ENCODE measurements at places on chromosomes 12 and 14. TPM values are rescaled to one million over a fixed set of nuclear protein-coding genes. Genes with fewer than 3 reads are reported as not detected.

The KSR2 gene
- not detected for total RNA-seq

DNA sequence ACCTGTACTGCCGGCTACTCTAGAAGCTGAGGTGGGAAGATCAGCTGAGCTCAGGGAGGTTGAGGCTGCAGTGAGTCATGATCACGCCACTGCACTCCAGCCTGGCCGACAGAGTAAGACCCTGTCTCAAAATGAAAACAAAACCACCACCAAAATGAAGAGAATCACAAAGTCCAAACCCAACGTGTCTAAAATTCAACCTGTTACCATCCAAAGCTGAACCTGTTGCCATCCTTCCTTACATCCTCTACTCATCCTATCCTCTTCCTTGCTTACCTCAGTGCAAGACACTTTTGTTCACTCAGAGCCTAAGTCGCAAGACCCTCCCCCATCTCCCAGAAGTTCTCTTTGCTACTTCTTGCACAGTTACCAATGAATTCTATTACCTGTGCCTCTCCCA, 299.7 kb downstream of the ATP23 start:
- H3K36me3 ChIP-seq = no peaks in the 10 kb centered on the region
- no peak for DNase-seq
- H3K27ac ChIP-seq = no peak overlapping the region
- H3K27me3 ChIP-seq = no peaks in the 10 kb centered on the region

DNA sequence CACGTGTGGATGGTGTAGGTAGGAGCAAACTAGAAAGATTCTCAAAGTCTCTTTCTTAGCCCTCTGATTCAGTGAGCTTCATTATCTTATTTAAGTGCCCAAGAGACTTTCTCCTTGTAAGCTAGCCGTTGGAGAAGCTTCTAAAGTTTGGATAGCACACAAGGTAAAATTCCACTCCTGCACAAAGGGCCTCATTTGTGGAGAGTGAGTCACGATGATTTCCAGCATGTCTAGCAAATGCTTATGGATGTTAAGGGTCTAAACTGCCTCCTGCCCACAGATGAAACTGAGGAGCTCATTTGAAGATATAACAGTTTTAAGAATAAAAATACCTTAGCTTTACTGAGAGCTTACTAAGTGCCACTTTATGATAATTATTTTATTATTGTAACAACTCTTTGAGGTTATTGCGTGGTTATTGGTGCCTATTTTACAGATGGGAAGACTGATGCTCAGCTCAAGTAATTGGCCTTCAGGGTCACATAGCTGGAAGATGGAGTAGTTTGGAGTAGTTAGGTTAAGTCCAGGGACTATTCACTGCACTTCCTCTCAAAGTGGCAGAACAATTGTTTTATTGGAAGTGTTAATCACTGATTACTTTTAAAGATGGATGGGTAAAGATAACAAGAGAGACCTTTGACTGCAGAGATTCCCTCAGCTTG, 78.7 kb upstream of the HIF1A start:
- peaks cover 14% of the 10 kb centered on the region for H3K4me1 ChIP-seq
- no peak overlapping the region for H3K4me3 ChIP-seq
- DNase-seq = no peak
- H3K36me3 ChIP-seq = no peaks in the 10 kb centered on the region
- no peak overlapping the region for H3K27ac ChIP-seq

DNA sequence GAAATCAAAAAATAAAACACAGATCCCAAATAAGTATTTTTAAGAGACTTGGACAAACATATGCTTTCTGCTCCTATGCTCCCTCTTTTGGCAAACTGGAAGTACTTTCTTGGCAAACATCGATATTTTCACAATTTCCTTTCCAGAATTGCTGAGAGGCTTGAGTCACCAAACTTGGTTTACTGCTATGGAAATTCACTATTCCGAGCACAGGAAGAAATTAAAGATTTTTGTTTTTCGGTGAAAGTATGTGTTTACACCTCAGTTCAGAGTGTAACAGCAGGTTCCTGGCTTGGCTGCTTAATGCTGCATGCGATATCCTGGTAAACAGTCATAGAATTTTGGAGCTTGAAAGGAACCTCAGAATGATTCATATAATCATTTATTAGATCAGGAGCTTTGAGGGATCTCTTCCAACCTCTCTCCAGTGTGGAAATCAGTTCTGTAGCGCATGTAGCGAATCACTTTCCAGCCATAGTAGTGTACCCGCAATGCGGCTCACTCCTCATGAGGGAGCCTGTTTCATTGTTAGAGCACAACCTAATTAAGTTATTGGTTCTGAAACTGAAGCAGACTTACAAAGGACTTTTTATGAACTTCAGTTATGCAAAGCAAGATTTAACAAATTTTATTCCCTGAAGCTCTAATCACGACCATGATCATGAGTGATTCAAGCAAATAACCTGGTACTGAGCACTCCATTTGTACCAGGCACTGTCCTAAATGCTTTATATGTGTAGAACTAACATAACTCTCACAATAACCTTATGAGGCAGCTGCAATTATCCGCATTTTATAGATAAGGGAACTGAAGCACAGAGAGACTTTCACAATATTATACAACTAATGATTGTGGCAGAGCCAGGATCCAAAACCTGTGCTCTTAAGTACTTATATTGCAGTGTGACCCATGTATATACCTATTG, 56.4 kb upstream of the ATP2A2 start:
- H3K27me3 ChIP-seq = no peaks in the 10 kb centered on the region
- peak overlapping the region; percentile 82 for H3K27ac ChIP-seq
- no peak for DNase-seq
- H3K4me3 ChIP-seq = peak overlapping the region; percentile 43
- peaks cover 64% of the 10 kb centered on the region for H3K4me1 ChIP-seq
- H3K36me3 ChIP-seq = no peaks in the 10 kb centered on the region

The RNFT2 gene
- total RNA-seq = 0.66 TPM

DNA sequence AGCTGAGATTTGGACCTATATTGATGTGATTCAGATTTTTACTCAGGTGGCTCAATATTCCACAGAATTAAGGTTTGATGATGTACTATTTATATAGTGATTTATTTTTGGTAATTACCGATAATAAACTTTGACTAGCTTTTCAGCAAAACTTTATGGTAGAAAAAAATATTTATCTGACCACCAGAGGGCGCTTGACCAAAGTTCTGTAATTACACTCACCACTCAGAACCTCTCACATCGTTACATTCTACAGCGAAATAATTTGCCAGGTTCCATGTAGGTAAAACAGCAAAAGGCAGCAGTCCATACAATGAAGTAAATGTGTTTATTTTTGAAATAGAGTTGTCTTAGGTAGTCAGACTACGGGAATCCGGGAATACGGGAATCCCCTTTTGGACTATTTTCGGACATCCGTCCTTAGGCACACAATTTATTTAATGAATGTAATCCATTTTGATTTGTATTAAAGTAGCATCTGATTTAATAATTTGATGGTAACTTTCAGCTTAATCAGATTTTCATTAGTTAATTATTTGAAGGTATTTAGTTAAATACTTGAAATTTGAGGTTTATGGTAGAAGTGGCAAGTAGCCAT, 143.0 kb upstream of the DDHD1 start:
- H3K4me1 ChIP-seq = no peaks in the 10 kb centered on the region
- H3K36me3 ChIP-seq = no peaks in the 10 kb centered on the region
- no peak for DNase-seq
- H3K4me3 ChIP-seq = no peak overlapping the region

The NFE2 gene
- total RNA-seq = 0.71 TPM

- peak overlapping the region; percentile 92 for H3K4me3 ChIP-seq
- peak overlapping the region; percentile 100 for H3K27ac ChIP-seq
- DNase-seq = peak; percentile 48
Measured at GRCh38 chr12:53044052-53044581, 5.7 kb upstream of the TNS2 start.

DNA sequence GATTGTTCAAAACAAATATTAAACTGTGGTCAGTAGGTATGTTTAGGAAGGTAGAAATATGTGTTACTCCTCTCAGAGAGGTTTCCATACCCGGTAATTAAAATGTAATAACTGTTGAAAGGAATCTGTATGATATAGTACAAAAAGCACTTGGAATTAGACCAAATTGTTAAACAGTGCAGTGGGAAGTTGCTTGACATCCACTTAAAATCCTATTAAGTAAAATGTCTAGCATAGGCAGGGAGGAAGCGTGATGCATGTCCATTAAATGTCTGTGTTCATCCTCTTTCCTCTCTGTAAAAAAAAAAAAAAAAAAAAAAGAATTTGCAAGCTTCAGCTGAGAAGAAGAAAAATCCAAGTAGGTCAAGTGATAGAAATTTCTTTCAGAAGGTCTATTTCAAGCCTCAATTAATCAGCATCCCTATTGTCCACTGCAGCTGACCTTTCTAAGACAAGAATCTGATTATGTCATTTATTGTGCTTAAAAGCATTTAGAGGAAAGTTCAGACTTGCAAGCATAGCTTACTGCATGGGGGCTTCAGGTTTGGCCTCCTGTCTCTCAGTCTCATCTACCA, 265.6 kb upstream of the RGS6 start:
- no peaks in the 10 kb centered on the region for H3K4me1 ChIP-seq
- H3K4me3 ChIP-seq = no peak overlapping the region
- no peak overlapping the region for H3K27ac ChIP-seq
- no peak for DNase-seq
- no peaks in the 10 kb centered on the region for H3K36me3 ChIP-seq
- no peaks in the 10 kb centered on the region for H3K27me3 ChIP-seq

DNA sequence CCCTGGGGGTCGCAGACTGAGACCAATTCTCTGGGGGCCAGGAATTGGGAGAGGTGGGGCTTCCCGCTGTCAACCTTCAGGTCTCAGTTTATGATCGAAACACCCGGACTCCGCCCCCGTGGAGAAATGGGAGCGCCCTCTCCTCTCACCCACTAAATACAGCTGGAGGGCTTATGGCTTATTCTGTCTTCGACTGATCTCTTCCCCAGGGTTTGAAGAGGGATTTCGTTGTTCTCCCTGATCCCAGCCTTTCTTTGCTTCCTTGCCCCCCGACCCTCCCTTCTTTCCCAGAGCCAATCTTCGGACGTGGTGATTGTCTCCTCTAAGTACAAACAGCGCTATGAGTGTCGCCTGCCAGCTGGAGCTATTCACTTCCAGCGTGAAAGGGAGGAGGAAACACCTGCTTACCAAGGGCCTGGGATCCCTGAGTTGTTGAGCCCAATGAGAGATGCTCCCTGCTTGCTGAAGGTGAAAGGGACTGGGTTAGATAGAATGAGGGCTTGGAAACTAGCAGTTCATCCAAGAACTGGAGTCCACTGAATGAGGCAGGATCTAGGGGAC, 607 bp downstream of the OS9 start:
- peaks cover 26% of the 10 kb centered on the region for H3K36me3 ChIP-seq
- DNase-seq = no peak
- no peaks in the 10 kb centered on the region for H3K27me3 ChIP-seq
- H3K4me3 ChIP-seq = peak overlapping the region; percentile 92

DNA sequence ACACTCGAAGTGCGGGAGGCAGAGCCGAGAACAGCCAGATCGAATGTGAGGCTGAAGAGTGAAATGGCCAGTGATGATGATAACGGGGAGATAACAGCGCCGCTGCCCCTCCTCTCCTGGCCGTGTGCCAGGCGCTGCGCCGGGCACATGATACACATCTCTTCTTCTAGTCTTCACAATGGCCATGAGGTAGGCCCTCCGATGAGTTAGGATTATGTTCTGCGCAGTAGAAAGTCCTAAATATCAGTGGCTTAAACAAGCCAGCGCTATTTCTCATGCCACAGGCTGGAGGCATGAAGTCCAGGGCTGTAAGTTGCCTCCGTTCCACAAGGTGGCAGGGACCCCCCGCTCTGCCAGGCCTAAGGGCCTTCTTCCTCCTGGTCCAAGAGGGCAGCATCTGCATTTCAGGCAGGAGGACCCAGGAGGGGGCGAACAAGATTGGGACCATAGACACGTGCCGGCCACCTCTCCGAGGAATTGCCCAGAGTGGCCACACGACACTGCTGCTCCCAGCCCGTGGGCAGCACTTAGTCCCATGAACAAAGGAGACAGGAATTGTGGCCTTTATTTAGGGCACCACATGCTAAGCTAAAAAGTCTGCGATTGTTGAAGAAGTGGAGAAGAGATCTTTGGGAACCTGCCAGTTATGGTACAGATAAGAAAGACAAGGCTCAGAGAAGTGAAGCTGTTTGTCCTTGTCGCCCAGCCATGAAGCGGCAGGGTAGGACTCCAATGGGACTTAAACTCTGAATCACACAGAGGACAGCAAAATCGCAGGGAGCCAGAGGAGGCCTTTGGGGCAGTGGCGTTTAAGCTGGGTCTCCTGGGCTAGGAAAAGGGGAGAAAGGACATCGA, 10.9 kb upstream of the HVCN1 start:
- no peaks in the 10 kb centered on the region for H3K27me3 ChIP-seq
- no peaks in the 10 kb centered on the region for H3K36me3 ChIP-seq
- peak overlapping the region; percentile 45 for H3K4me3 ChIP-seq

DNA sequence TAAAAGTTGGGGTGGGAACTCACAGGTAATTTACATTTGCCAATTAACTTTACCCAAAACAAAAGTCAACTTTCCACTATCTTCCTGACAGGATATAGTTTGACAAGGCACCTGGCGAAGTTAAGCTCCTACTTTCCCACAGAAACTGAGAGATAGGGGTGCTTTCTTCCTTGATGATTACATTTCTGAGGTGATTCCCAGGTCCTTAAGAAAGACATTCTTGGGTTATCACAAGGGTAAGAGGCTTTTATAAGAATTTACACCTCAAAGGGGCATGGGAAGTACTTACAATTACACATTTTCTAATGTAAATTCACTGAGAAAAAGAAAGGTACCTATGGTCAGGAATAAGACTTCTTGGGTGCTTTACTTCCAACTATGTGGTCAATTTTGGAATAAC, 660.9 kb upstream of the MGAT4C start:
- H3K4me3 ChIP-seq = no peak overlapping the region
- H3K27me3 ChIP-seq = no peaks in the 10 kb centered on the region
- H3K4me1 ChIP-seq = no peaks in the 10 kb centered on the region
- no peak overlapping the region for H3K27ac ChIP-seq

- no peak overlapping the region for H3K27ac ChIP-seq
- DNase-seq = peak; percentile 50
- no peaks in the 10 kb centered on the region for H3K36me3 ChIP-seq
- H3K27me3 ChIP-seq = no peaks in the 10 kb centered on the region
Measured at GRCh38 chr12:49777800-49778748, 36.7 kb downstream of the TMBIM6 start.

GRCh38 chr12:115097416-115097815, 413.4 kb upstream of the TBX3 start:
- no peak for DNase-seq
- H3K27ac ChIP-seq = peak overlapping the region; percentile 59
- H3K36me3 ChIP-seq = no peaks in the 10 kb centered on the region
- H3K4me3 ChIP-seq = no peak overlapping the region

- peaks cover 46% of the 10 kb centered on the region for H3K27me3 ChIP-seq
- no peak overlapping the region for H3K27ac ChIP-seq
- H3K4me1 ChIP-seq = no peaks in the 10 kb centered on the region
- no peaks in the 10 kb centered on the region for H3K36me3 ChIP-seq
- no peak overlapping the region for H3K4me3 ChIP-seq
Measured at GRCh38 chr12:117300174-117300573, 61.3 kb downstream of the NOS1 start.

The MEG3 gene
- total RNA-seq = 17.5 TPM

- DNase-seq = no peak
- no peak overlapping the region for H3K27ac ChIP-seq
- H3K27me3 ChIP-seq = no peaks in the 10 kb centered on the region
- no peaks in the 10 kb centered on the region for H3K36me3 ChIP-seq
- H3K4me1 ChIP-seq = peaks cover 3% of the 10 kb centered on the region
Measured at GRCh38 chr12:94140556-94140955, 7.8 kb upstream of the PLXNC1 start.

- no peaks in the 10 kb centered on the region for H3K27me3 ChIP-seq
- no peak overlapping the region for H3K27ac ChIP-seq
- DNase-seq = no peak
Measured at GRCh38 chr12:67813456-67813904, 164.9 kb downstream of the DYRK2 start.

GRCh38 chr14:67837011-67837624, 17.5 kb downstream of the RAD51B start:
- H3K4me3 ChIP-seq = no peak overlapping the region
- H3K36me3 ChIP-seq = peaks cover 3% of the 10 kb centered on the region
- H3K4me1 ChIP-seq = no peaks in the 10 kb centered on the region
- no peak overlapping the region for H3K27ac ChIP-seq
- DNase-seq = no peak

Measured in left ventricle myocardium inferior (tissue), 1 donor.